ENCODE measurements at places on chromosomes 12 and 14.

DNA sequence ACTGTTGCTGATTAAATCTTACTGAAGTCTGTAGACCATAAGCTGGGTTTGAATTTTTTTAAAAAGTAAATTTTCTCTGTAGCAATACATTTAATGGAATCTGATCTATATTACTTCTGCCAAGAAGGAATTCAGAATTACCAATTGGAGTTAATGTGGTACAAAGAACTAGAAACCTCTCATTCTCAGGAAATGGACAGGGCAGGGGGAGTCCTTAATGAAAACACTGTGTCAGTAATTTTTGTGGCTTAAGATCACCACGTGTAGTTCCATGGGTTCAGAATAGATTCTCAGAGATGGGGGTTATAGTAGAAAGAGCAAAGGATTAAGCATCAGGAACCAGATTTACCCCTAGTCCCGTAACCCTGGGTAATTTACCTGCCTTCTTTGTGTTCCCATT is 30.3 kb downstream of the FBXL14 start:
- no peak for DNase-seq

DNA sequence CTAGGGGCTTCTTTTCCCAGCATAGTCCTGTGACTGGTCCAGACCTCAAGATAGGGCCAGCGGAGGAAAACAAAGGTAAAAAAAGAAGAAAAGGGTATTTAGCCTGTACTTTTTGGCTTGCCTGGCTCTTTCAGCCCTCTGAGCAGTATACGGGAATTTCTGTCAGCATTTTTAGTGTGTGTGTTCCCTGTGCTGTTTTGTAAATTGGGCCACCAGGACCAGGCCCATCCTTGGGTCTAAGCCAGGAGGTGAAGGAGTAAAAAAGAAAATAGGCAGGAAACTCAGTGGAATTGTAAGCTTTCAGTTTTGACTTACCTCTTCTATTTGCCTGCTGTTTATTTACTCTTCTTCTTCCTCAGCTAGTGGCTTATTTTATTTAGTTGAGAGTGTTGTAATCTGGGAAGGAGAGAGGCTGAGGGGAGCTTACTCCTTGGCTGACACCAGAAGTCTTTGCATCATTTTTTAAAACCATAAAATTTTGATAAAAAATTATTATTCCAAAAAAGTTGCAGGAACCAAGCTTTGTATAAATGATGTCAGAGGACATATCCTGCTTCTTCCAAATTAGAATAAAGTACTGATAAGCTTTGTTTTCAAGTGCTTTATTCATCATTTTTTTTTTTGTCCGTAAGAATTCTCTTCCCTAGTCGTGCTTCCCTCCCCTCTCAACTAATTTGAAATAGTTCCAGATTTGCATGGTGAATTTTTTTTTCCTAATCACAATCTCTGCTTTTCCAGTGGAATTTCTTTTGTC is 63.7 kb downstream of the DIP2B start:
- no peak for DNase-seq

DNA sequence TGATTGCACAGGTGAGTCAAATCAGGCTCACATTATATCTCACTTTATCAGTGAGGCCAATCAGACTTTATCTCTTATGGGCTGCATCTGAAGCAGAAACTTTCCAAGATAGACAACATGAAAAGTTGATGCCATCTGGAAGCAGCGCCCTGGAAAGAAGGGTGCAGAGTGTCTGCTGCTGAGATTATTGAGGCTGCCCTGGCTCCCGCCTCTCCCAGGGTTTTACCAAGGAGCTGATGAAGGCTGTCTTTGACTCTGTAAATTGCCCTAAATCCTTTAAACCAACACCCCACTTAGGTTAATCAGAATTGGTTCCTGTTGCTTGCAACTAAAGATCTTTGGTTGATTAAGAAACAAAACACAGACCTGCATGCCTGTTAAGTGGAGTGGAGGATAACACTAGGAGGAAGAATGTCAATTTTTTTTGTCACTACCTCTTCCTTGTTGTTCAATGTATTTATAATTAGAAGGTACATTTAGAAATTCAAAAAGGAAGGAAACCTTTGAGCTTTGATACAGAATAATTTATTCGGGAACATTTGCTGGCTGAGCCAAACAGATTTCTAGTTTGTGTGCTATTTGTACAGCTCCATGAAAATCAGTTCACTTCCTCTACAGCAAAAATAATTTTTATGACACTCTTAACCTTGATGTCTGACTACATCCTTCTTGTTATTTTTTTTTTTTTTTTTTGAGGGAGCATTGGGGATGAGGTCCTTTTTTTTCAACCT is 104.1 kb downstream of the VEZT start:
- no peak for DNase-seq

GRCh38 chr12:56257491-56258067 is 605 bp downstream of the ANKRD52 start:
- no peak for DNase-seq

- DNase-seq = no peak
These were observed 83.6 kb downstream of the ALX1 start for GRCh38 chr12:85363382-85364190.

- DNase-seq = no peak
These were observed 117.2 kb downstream of the PLXNC1 start for GRCh38 chr12:94265539-94265938.

DNA sequence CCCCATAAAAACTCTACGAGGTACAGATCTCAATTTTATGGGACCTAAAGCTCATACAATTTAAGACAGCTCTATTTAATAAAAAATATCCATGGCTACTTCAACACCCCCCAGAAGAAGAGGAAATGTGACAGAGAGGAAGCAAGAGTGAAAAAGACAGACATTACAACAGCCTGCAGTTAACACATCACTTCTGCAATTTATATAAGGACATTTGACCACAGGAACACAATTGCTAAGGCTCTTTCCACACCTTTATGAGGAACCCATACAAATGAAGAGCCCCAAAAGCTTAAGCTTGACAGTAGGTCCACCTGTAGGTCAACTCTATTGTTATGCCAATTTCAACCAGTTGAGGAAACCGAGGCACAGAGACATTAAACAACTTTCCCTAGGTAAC is 5.6 kb downstream of the OR10P1 start:
- DNase-seq = no peak

DNA sequence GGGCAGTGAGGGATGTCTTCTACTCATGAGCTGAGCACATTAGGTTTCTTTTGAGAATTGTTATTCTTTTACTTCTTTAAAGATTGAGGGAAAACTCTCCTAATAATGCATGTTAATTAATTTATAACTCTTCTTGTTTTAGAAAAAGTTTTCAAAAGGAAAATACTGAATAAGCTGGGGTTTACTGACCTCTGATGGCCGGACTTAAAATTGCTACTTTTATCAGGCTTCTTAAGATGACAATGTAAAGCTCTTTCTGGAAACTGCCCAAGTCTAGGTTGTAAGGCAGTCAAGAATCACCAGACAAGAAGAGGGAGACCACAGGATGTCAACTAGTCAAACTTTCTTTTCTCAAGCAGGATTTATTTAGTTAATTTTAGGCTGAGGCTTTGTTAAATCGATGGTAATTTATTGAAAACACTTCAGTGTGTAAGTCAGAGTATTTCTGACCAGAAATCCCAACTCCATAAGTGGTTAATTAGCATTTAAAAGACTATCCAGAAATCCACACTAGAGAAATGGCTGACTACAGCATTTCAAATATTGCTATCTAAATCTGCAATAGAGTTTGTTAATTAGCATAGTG is 82.1 kb downstream of the AVPR1A start:
- DNase-seq = no peak

GRCh38 chr14:29085546-29085945 is 319.0 kb downstream of the FOXG1 start:
- DNase-seq = no peak

DNA sequence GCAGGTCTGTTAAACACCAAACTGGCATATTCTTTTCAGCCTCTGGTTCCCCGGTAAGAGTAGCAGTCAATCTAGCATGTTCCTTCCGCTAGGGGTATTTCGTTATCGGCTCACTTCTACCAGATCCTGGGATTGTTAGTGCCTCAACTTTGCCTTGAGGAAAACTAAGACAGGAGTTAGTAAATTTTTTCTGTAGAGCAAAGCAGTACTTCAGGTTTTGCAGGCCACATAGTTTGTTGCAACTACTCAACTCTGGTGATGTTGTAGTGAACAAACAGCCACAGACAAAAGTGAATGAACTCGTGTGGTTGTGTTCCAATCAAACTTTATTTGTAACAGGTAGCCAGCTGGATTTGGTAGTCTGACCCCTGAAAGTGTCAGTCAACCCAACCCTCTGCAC is 6.3 kb upstream of the CDH24 start:
- no peak for DNase-seq

- DNase-seq = no peak
These were observed 39.4 kb downstream of the MVK start for GRCh38 chr12:109612975-109613502.

DNA sequence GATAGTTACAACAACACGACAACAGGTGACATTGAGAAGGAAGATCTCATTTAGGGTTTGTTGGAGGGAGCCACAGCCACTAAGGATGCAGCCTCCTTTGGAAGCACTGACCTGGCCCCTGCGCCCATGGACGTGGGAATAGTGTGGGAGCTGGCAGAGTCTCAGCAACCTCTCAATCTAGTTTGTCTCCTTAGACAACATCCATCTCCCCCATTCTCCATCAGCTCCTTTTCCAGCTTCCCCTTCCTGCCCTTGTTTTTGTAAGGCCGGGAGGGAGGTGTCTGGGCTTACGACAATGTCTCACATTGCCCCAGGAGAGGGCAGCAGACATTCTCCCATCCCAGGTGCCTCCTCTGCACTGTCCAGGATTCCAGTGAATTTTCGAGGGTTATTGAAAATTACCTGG is 170.2 kb upstream of the PZP start:
- DNase-seq = no peak

- DNase-seq = no peak
These were observed 45.3 kb upstream of the MTERF2 start for GRCh38 chr12:107032266-107032665.
